ENCODE measurements at places on chromosomes 7 and 10. TPM values are rescaled to one million over a fixed set of nuclear protein-coding genes. Genes with fewer than 3 reads are reported as not detected.
A peak's percentile ranks its signal among the peaks of the same experiment; 100 is the strongest.

DNA sequence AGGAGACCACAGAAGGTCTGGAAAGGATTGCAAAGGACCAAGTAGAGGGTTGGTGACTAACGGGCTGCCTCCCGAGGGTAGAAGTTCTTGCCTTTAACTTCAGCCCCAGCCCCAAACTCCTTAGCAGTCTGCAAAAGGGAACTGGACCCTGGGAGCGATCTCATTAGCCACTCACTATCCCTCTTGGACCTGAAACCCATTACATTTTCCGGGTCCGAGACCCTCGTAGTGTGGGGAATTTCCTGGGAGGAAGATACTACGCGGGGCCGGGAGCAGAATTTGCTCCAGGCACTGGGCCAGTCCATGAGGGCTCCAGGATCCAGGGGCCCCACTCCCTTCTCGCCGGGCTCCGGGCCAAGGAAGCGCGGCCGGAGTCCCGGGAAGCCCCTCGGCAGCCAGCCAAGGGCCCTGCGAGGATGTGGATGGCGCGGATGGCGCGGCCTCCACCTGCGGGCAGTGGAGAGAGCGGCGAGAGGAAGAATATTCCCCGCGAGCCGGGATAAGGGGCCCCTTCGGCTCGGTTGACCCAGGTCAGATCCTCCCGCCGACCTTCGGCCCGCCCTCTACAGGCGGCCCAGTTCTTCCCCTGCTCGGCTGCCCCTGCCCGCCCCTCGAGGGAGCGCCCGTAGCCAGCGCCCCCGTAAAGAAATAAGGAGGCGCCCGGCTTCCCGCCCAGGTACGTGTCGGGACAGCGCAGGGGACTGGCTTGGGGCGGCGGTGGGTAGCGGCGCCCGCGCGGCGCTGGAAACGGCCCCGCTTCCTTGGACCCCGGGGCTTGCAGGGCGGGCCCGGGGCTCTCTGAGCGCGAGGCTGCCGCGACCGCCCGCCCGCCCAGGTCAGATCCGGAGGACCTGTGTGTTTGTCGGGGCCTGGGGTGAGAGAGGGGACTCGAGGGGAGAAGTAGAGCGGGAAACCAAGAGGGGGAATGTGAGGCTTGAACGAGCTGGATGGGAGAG, at the start of gene MYO3A:
TSS of gene MYO3A (plus strand) at position 577 of the 956 bp plus-strand sequence. CDS start 17,882 bp downstream, outside the sequence.
- no peak for DNase-seq

DNA sequence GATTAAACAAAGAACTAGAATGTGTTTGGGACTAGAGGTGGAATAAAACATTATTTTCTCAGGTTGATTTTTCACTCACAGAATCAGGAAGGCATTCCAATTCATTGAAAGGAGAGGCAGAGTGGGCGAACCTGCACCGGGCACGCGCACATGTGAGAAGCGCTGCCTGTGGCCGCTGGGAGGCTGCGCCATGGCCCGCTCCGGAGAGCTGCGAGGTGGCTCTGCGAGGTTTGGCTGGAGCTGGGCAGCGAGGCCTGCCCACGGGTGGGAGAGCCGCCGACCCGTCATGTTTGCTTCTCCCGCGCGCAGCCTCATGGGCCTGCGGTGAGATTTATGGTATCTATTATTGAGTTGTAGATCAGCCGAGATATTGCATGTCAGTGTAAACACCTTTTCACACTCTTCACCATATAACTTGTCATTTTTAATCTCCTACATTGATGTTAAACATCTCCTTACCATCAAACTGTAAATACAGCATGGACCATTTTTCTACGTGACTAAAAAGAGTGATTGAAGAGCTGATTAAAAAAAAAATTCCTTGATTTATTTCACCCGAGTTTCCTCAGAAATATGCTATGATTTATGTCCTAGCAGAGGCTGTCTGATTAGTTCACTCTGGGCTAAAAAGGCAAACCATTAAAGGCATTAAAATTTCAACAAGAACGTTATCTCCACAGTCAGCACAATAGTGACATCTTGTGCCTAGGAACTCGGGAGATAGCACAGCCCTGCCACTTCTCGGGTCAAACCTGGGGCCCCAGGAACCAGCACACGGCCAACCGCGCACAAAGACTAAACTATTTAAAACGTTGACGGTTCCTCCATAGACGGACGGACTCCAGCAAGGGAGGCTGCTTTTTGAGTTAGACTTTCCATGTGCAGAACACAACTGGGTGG, 96.6 kb upstream of the RNF32 start:
- DNase-seq: no peak

DNA sequence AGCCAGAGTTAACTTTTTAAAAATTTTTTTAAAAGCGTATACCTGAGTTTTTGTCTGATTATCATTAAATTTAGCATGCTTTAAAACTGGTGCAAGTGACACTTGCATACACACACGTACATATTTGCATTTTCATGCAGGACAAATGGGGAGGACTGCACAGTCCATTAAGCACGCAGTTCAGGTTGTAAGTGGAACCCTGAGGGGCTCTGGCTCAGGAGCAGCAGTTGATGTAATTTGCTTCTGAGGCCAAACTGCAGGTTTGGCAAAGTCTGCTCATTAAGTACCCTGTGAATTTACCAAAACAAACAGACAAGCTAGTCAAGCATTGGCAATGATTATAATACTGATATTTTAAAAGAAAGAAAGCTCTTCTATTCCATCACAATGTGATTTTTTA, 215.8 kb upstream of the PFKP start:
- no peak for DNase-seq

DNA sequence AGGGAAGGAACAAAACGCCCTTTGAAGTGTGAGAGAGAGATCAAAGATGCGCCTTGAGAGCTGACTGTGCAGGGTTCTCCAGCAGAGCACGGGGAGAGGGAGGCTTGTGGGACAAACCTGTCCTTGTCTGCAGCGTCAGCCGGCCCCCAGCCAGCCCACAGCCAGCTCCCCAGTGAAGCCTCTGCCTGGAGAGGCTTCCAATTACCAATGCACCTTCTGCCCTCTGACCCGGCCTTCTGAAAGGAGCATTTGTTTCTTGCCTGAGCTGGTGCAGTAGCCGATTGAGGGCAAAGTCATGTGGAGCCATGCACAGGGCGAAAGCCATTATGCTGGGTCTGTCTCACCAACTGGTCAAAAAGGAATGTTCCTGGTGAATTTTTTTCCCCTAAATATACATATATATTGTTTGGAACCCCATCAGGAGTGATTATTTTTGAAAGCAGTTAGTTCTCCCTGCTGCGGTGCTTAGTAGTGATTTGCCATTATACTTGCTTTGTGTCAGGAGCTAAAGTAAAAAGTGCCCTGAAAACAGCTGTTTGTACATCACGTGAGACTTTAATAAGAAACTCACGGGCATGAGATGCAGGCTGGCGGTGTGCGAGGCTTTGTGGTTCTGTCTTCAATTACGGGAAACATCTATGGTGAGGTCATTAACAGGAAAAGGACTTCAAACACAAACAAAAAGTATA, 268.6 kb downstream of the KLF6 start:
- no peak for DNase-seq

DNA sequence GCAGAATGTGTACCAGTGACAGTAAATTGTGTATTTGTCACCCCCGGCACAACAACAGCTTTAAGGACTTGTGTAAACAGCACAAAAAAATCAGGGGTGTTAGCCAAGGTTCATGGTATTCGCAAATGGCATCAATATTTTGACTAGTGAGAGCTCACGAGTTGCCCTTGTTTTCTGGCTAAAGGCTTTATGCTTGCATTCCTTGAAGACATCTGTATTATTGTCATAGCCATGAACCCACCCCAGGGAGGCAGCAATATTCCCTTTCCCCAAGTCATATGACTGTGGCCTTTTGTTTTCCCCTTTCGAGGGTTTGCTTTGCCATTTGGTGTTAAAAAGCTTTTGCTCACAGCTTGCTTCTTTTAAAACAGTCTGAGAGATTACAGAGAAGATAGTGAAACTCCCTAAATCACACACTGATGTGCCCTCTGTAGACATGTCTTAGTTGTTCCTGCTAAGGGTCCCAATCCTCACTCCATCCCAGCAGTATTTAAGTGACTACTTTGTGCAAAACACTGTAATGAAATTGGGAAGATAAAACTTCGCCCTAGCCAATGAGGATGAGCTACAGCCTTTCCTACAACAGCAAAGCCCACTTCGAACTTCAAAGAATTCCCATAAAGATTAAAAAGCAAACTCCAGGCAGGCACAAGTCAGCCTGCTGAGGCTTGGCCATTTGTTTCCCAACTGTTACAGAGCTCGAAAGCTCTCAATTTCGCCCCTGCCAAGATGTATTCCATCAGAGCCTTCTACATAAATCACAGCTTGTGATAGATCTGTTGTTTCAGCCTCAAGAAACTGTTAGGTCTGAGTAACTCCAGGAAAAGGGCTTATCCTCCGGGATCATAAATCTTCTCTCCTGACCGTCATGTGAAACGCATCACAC, 172.3 kb downstream of the ADAM12 start:
- no peak for DNase-seq

- no peak for DNase-seq
These were observed 39.2 kb downstream of the ZNF467 start for GRCh38 chr7:149733924-149734790.

DNA sequence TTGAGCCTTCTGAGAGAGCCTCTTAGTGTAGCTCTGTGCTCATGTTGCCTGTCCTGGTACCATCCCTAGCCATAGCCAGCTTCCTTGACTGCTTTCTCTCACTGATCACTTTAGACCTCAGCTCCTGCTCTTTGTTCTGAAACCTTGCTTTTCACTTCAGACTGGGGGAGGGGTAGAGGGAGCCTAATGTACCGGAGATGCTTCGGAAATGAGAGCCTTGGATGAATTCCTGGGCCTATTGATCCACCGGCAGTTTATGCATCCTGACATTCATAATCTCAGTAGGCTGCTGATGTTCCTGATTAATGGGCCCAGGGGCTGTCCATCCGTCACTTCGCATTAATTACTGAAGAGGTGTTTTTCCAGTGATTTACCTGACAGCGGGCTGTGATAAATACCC, 38.8 kb downstream of the R3HCC1L start:
- no peak for DNase-seq

DNA sequence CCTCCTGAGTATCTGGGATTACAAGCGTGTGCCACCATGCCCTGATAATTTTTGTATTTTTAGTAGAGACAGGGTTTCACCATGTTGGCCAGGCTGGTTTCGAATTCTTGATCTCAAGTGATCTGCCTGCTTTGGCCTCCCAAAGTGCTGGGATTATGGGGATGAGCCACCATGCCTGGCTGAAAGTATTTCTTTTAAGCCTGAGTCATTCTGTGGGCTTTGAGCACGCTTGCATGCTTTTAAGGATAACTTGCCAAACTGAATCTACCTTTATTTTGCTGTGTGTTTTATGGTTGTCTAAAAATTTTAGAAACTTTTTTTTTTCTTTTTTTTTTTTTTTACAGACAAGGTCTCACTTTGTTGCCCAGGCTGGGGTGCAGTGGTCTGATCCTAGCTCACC, 33.2 kb downstream of the CNNM2 start:
- no peak for DNase-seq

DNA sequence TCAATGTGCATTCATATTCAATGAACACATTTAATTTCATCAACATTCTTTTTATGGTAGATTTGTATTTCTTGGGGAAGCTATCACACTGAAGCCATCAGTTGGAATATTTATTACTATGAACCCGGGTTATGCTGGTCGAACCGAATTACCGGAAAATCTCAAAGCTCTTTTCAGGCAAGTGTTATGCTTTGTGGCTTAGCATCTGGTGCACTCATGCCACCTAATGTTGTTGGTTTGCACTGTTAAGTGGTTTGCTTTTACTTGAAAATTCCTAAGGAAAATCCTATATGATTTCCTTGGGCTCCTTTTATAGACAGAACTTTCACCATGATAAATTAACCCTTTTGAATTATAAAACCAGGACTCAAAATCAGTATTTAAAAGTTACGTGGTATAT, 147.9 kb downstream of the DNAH11 start:
- DNase-seq: peak; percentile 5

GRCh38 chr10:70803775-70804420, 11.8 kb upstream of the SGPL1 start:
- DNase-seq: no peak

DNA sequence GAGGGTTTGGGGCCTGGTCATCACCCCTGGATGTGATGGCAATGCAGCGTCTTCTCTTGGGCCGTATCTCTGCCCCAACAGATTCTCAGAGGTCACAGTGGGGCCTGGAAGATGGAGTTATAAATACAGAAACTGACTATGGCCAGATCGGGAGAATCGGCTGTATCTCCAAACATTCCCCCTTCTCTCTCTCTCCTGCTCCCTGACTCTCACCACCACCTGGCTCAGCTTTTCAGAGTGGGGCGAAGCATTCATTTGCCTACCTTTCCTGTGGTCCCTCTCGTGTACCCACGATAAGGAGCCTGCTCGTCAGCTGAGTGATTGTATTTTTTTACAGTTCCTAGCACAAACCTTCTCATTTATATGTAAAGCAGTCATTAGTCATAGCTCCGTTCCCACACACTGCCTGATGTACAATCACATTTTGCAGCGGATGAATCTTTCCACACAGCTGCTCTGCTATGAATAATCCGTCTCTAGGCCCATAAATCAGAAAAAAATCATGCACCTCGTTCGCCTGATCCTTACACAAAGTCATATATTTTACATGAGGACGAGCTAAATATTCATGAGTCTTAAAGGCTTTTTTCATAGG, 23.2 kb upstream of the BTRC start:
- DNase-seq: no peak

DNA sequence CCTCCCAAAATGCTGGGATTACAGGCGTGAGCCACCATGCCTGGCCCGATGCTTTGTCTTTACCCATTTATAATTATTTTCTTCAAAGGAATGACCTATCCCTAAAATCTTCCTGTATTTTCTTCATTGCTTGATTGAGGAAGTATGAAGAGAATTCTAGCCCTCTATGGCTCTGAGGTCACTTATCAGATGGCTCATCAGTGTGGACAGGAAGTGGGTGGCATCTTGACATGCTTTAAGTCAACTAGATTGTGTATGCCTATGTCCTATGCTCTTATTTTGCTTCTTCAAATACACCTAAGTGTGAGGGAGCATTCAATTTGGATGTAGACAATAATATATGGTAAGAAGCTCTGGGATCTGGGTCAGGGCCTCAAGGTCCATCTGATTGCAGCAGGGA, 1020.5 kb downstream of the LRMDA start:
- no peak for DNase-seq

- DNase-seq: no peak
These were observed 16.5 kb upstream of the ANTXRL start for GRCh38 chr10:46270086-46270811.

PIP gene
- total RNA-seq: not detected

FAM13C gene
- total RNA-seq: not detected

BTBD16 gene
- 0.82 TPM for total RNA-seq

CRTAC1 gene
- total RNA-seq: 0.23 TPM

NANOS1 gene
- 18.0 TPM for total RNA-seq

SLC16A9 gene
- total RNA-seq: 0.13 TPM

HOXA2 gene
- total RNA-seq: 2.9 TPM

BCL7B gene
- 95.4 TPM for total RNA-seq

CAMK1D gene
- 5.7 TPM for total RNA-seq

SUGCT gene
- total RNA-seq: 3.1 TPM
